ENCODE measurements at places on chromosomes 6 and 20.

- DNase-seq, result no peak
These were observed 51.2 kb upstream of the FANCE start for GRCh38 chr6:35400901-35401311.

GRCh38 chr6:118719351-118720124, 68.1 kb upstream of the CEP85L start:
- DNase-seq, result peak; percentile 53

DNA sequence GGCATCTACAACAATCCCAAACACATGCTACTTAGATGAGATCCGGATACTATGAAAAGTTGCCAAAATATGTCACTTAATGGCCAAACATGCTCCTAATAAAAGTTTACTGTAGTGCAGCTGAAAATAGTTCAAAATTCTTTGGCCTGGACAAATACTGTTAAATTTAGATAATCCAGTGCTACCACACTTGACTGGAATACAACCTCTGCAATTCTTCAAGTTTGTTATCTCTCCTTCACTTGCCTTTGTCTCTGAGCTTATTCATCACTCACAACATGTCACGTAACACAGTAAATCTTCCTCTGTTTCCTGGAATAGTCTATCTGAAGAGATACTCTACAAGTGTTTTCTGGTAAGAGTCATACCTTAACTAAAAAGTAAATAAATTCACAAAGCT, 10.5 kb upstream of the PLN start:
- no peak for DNase-seq

DNA sequence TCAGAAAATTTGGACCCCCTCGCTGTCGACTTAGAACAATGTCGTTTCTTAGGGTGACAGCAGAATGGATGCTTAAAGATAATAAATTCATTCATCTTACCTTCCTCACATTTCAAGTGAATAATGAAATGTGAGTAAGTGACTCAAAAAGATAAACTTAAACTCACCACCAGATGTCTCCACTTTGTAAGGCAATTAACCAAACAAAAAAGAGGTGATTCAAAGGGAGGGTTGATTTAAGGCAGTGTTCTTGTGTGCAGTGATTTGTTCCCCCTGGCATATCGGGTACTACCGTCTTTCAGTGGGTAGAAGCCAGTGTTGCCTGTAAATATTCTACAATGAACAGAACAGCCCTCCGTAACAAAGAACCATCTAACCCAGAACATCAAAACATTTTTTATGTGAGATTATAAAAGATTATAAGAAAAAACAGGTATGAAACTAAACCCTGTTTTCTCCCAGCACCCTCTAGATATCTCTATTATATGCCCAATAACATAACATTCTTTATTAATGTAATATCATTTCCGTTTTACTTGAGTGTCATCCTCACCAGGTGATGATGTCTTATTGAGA, 589.7 kb downstream of the CBLN4 start:
- no peak for DNase-seq

- no peak for DNase-seq
These were observed 465.0 kb upstream of the GJE1 start for GRCh38 chr6:141667580-141668309.

- DNase-seq, result no peak
These were observed 51.6 kb downstream of the SYNDIG1 start for GRCh38 chr20:24521032-24521431.

GRCh38 chr6:19722999-19723398, 114.2 kb upstream of the ID4 start:
- DNase-seq, result no peak

- no peak for DNase-seq
These were observed 132.4 kb upstream of the FBXL4 start for GRCh38 chr6:99080191-99080590.

DNA sequence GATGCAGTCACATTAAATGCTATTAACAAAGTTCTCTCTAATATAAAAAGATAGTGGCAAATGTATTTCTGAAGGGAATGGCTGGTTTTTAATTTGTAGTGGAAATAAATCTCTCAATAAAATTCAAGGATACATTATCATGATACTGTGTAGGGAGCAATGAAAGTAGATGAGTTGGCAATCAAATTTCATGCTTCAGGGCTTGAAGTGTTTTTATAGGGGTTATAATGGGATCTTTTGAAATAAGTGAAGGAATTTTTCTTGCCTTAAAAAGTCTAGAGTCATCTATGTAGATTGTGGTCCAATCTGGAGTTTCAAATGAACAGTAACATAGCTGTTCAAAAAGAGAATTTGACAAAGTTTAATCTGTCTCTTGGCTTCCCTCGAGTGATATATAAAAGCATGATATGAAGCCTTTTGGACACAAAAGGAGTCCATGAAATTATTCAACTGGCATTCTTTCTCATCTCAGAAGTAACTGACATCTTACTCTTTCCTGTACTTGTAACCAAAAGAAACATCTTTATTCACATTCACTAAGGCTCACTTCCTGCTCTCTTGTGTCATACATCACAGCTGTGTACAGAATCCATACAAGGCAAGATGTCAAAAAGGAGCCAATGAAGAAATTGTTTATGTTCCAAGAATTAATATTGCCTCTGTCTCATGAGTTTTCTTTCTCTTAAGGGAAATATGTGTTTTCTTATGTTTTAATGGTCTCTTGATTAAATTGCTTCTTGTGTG, 591.0 kb upstream of the GJE1 start:
- DNase-seq, result no peak

GRCh38 chr6:20572940-20573339, 38.7 kb downstream of the CDKAL1 start:
- no peak for DNase-seq

GRCh38 chr20:51871943-51872342, 69.6 kb upstream of the SALL4 start:
- no peak for DNase-seq

DNA sequence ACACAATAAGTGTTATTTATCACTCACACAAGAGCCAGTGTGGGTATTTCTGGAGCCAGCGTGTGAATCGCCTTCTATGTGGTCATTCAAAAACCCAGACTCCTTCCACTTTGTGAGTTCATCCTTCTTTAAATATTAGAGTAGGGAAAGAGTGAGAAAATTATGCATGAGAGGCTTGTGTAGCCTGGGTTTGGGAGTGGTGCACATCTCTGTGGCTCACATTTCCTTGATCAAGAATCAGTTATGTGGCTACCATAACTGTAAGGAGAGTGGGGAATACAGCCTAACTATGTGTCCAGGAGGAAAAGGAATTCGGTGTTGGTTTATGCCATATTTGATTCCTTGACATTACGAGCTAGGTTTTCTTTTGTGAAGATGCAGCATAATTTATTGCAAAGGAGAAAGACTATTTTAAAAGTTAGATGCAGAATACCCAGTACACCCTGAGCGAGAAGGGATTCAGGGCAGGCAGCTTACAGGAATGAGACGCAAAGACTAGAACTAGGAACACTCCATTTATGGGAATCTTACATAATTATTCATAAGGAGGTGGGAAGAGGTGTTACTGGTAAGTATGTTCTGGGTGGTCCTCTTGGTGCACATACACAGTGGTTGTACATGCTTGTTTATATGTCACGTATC, 638.5 kb downstream of the COL12A1 start:
- no peak for DNase-seq

GRCh38 chr20:38937978-38938473, 11.8 kb downstream of the FAM83D start:
- DNase-seq, result no peak

DNA sequence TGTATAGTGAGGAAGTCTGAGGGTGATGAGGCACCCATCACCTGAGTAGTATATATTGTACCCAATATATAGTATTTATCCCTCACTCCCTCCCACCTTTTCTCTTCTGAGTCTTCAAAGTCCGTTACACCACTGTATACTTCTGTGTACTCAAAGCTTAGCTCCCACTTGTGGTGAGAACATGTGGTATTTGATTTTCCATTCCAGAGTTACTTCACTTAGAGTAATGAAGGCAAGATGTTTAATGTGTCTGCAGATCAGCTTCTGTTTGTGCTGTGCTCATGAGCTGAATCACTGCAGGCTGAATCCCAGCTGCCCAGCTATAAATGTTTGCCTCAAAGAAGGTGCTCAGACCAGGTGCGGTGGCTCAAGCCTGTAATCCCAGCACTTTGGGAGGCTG, 139.3 kb upstream of the FOXA2 start:
- DNase-seq, result no peak

DNA sequence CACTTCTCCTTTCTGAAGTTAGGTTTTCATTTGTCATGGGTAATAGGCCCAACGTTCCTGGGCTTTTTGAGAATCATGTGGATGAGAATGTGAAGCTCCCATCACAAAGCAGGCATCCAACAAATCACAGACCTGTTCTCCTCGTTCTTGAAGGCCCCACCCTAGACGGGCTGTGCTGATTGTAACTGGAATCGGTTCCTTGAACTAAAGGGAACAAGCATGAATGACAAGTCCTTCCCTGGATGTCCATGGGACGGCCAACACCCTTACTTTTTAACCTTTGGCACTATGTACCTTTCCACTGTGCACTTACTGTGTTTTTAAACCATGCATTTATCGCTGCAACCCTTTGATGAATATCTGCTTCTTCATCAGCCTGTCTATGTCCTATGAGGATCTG, 438.2 kb downstream of the CD83 start:
- DNase-seq, result no peak

- no peak for DNase-seq
These were observed 236.3 kb downstream of the HAO1 start for GRCh38 chr20:7703996-7704395.

- DNase-seq, result no peak
These were observed 37.6 kb upstream of the CST5 start for GRCh38 chr20:23917024-23917725.

GRCh38 chr6:81802356-81802755, 49.9 kb upstream of the TENT5A start:
- no peak for DNase-seq

DNA sequence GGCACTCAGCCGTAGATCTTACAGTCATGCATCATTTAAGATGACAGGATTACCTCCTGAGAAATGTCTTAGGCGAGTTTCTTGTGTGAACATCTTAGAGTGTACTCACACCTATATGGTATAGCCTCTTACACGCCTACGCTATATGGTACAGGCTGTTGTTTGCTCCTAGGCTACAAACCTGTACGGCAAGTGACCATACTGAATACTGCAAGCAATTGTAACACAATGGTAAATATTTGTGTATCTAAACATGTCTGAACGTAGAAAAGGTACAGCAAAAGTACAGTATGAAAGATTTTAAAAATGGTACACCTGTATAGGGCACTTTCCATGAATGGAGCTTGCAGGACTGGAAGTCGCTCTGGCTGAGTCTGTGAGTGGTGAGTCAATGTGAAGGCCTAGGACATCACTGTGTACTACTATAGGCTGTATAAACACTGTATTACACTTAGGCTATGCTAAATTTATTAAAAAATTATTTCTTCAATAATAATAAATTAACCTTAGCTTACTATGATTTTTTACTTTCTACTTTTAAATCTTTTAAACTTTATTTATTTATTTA, 541 bp upstream of the IL20RA start:
- DNase-seq, result no peak

DNA sequence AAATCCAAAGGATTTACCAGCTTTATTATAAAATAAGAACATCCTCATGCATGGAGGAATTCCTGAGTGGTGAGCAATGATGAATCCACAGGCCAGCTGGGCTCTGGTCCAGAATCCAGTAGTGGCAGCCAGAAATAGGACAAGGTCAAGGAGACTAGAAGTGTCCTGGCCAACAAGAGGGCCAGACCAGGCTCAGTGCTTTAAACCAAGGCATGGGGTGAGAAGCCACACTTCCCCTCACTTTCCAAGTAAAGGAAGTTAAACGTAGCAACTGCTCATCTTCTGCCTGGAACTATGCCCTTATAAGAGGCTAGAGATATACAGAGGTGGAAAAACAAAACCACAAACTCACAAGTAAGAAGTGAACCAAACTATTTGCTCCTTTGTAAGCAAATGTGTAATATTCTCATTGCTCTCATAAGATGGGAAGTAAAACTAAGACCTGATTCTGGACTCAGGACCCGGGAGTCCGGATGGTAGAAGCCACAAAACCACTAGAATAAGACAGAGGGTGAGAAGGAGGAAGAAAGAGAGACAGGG, 253.2 kb downstream of the UST start:
- no peak for DNase-seq

DNA sequence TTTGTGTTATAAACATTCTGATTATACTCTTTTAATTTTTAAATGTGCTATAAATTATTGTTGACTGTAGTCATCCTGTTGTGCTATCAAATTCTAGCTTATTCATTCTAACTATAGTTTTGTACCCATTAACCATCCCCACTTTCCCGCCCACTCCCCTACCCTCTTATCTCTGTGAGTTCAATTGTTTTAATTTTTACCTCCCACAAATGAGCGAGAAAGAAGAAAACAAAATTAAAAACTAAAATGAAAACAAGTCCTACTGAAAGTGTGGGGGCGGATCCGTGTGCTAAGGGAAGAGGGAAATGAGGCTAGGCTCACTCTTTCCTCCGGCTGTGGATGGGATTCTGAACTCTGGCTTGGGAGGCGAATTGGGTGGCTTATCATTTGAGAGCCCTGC, 6.6 kb upstream of the ZNF831 start:
- no peak for DNase-seq

GRCh38 chr6:125780540-125781313, 10.0 kb upstream of the NCOA7 start:
- peak; percentile 53 for DNase-seq
